ENCODE measurements at places on chromosomes 12 and 14.
A peak's percentile ranks its signal among the peaks of the same experiment; 100 is the strongest.

- H3K4me1 ChIP-seq, result no peaks in the 10 kb centered on the region
- H3K27me3 ChIP-seq, result no peaks in the 10 kb centered on the region
- DNase-seq, result no peak
- no peak overlapping the region for H3K4me3 ChIP-seq
Measured at GRCh38 chr12:26699237-26699636, 133.8 kb downstream of the ITPR2 start.

GRCh38 chr14:67690011-67690410 is 5.6 kb downstream of the RDH11 start:
- H3K4me3 ChIP-seq, result no peak overlapping the region
- DNase-seq, result no peak
- no peak overlapping the region for H3K27ac ChIP-seq
- peaks cover 2% of the 10 kb centered on the region for H3K36me3 ChIP-seq
- no peaks in the 10 kb centered on the region for H3K4me1 ChIP-seq
- no peaks in the 10 kb centered on the region for H3K27me3 ChIP-seq

DNA sequence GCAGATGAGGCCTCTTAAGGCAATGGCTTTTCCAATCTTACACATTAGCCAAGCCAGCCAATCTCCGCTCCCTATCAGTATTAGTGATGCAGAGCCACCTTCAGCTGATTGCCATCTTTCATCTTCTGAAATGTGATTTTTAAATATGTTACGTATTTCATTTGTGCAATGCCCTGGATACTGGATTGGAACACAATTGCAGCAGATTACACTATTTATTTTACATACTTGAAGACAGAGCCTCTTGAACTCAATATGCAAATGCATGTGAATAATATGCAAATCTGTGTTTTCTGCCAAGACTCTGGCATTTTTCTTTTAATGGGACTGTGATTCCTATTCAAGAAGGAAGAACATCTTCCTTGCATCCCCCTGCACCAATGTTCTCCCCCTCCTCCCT is 90.5 kb downstream of the GRIN2B start:
- H3K4me1 ChIP-seq, result no peaks in the 10 kb centered on the region
- no peaks in the 10 kb centered on the region for H3K36me3 ChIP-seq
- H3K27ac ChIP-seq, result no peak overlapping the region
- H3K27me3 ChIP-seq, result no peaks in the 10 kb centered on the region
- no peak for DNase-seq

DNA sequence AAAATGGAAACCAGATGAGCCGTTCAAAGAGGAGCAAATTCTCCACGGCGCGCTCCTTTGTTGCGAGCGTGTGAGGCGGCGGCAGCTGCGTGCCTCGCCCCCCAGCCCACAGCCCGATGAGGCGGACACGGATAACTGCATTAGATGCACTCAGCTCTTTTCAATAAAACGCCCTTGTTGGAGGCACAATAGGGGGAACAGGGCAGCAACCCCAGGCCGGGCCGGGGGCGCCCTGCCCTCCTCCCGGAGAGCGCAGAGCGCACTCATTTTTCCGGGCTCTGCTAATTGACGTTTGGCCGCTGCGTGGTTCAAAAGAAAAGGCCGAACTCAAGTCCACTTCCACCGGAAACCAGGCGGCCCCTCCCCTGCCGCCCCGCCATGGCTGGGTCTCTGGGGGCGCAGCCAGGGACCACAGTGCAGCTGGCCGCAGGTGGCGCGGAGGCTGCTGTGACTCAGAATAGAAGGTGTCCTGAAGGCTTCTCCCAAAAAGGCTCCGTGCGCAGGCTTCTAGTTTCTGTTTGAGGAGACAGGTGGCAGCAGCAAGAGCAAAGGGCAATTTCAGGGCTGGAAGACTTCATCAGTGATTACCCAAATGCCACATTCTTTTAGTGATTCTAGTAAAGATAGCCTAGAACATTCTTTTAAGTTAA is 29.0 kb upstream of the SMOC1 start:
- no peak overlapping the region for H3K27ac ChIP-seq
- H3K27me3 ChIP-seq, result no peaks in the 10 kb centered on the region
- H3K4me1 ChIP-seq, result no peaks in the 10 kb centered on the region
- no peak overlapping the region for H3K4me3 ChIP-seq
- H3K36me3 ChIP-seq, result no peaks in the 10 kb centered on the region
- no peak for DNase-seq

DNA sequence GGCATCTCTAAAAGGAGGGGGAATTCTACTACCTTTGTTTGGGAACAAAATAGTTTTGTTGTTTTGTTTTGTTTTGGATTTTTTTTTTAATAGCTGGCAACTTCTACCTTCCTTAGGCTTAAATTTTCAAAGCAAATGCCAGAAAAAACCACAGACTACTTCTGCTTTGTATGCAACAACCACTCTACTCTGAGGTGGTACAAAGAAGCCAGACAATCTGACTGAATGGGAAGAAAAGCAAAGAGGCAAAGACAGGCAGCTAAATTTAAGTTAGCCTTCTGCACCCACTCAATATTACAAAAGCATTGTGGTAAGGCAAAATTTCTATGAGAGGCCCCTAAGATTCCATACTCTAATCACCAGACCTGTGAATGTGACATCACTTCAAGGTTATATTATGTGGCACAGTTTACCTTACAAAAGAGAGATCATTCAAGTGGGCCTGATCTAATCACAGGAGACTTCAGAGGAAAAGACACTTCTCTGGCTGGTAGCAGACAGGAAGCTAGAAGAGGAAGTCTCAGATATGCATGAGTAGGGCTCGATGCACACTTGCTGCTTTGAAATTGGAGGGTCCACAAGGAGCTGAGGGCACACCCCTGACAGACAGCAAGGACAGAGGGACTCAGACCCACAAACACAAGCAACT is 566.6 kb downstream of the RPS29 start:
- no peaks in the 10 kb centered on the region for H3K4me1 ChIP-seq
- DNase-seq, result no peak
- no peaks in the 10 kb centered on the region for H3K27me3 ChIP-seq
- no peaks in the 10 kb centered on the region for H3K36me3 ChIP-seq

GRCh38 chr14:93544212-93544611 is 113.5 kb downstream of the UNC79 start:
- no peak overlapping the region for H3K4me3 ChIP-seq
- no peak overlapping the region for H3K27ac ChIP-seq
- H3K4me1 ChIP-seq, result no peaks in the 10 kb centered on the region
- no peaks in the 10 kb centered on the region for H3K36me3 ChIP-seq
- H3K27me3 ChIP-seq, result no peaks in the 10 kb centered on the region

DNA sequence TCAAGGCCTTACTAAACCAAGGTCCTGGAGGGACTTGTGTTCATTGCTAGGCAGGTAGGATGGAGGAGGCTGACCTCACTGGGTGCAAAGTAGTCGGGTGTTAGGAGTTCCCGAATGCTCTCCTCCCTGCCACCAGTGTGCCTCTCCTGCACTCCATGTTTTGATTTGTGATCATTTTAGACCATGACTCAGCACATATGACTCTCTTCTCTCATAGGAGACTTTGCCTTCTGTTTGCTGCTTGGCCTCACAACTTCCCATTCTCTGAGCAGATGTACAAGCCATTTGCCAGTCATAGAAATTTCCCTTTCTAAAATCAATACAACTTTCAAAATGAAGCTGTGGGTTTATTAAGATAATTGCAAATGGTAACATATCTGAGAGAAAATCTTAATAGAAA is 46.6 kb upstream of the LRIG3 start:
- no peak overlapping the region for H3K4me3 ChIP-seq
- H3K27ac ChIP-seq, result no peak overlapping the region
- no peaks in the 10 kb centered on the region for H3K4me1 ChIP-seq
- no peaks in the 10 kb centered on the region for H3K27me3 ChIP-seq

DNA sequence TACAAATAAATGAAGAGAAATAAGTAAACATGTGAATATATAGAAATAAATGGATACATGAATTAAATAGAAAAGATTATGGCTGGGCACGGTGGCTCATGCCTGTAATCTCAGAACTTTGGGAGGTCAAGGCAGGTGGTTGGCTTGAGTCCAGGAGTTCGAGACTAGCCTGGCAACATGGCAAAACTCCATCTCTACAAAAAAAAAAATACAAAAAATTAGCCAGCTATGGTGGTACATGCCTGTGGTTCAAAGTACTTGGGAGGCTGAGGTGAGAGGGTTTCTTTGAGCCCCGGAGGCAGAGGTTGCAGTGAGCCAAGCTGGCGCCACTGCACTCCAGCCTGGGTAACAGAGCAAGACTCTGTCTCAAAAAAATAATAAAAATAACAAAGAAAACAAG is 5.1 kb upstream of the CLEC7A start:
- DNase-seq, result no peak
- no peaks in the 10 kb centered on the region for H3K4me1 ChIP-seq
- H3K27me3 ChIP-seq, result no peaks in the 10 kb centered on the region
- H3K27ac ChIP-seq, result no peak overlapping the region
- H3K36me3 ChIP-seq, result no peaks in the 10 kb centered on the region
- H3K4me3 ChIP-seq, result no peak overlapping the region

DNA sequence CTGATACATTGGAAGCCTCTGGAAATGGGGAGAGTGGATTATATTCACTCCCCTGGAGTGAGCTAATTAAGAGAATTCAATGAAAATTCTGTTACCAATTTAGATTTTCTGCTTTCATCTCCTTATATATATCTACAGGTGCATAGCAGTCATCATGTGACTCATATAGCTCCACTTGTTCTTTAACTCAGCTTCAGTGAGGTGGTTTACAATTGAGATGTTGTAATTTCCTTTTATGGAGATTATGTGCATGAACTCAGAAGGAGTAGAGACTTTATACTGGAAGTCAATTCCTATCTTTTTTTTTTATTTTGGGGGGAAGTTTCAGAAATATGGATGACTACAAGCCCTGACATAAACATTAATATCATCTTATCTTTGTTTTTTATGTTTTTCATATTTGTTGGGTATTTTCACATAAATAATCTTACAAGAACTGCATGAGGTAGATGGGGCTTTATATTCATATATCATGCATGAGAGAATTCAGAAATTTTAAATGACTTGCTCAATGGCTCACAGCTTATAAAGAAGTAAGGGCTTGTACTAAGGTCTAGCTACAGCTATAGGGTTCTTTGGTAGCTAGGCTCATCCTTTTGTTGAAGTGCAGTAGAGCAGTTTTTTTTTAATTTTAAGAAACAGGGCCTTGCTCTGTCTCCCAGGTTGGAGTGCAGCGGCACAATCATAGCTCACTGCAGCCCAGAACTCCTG is 92.3 kb upstream of the SCAF11 start:
- no peaks in the 10 kb centered on the region for H3K4me1 ChIP-seq
- no peak overlapping the region for H3K4me3 ChIP-seq
- no peak for DNase-seq
- no peaks in the 10 kb centered on the region for H3K27me3 ChIP-seq
- H3K27ac ChIP-seq, result no peak overlapping the region

GRCh38 chr12:6311822-6312528 is 1.5 kb downstream of the PLEKHG6 start:
- peaks cover 7% of the 10 kb centered on the region for H3K4me1 ChIP-seq
- H3K36me3 ChIP-seq, result no peaks in the 10 kb centered on the region
- no peak overlapping the region for H3K4me3 ChIP-seq
- DNase-seq, result no peak

GRCh38 chr12:39440101-39440500 is 2.8 kb downstream of the KIF21A start:
- DNase-seq, result no peak
- H3K27ac ChIP-seq, result peak overlapping the region; percentile 48
- H3K4me1 ChIP-seq, result peaks cover 18% of the 10 kb centered on the region

- H3K36me3 ChIP-seq, result peaks cover 17% of the 10 kb centered on the region
- no peaks in the 10 kb centered on the region for H3K27me3 ChIP-seq
- DNase-seq, result no peak
- no peak overlapping the region for H3K4me3 ChIP-seq
Measured at GRCh38 chr12:26629864-26630263, 203.1 kb downstream of the ITPR2 start.

DNA sequence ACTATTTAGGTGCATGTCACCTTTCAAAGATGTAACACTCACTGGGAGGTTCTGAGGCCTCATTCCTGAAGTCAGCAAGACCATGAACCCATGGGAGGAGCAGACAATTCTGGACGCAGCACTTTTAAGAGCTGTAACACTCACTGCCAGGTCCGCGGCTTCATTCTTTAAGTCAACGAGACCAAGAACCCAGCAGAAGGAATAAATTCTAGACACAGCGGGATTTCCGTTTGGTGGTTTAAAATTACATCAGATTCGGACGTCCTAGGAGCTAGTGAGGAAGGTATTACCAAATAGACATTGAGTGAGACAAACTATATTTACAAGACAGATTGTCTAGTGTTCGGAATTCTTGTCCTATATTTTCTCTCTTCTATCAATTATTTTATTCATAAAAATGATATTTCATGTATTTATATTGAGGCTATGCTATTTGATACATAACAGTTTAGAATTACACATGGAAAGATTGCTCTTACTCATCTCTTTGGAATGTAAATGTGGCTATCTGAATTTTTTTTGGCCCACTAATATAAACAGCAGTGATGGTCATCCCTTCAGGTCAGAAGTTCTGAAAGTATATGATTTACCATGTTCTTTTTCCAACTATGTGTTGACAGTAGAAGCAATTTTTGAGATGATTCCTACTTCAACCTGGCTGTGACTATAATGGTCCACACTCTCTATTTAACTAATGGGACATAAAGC is 1973.0 kb upstream of the FLRT2 start:
- H3K4me1 ChIP-seq, result no peaks in the 10 kb centered on the region
- DNase-seq, result no peak
- no peaks in the 10 kb centered on the region for H3K36me3 ChIP-seq
- no peak overlapping the region for H3K27ac ChIP-seq
- H3K4me3 ChIP-seq, result no peak overlapping the region
- no peaks in the 10 kb centered on the region for H3K27me3 ChIP-seq

GRCh38 chr14:52400846-52401245 is 86.7 kb downstream of the PTGER2 start:
- no peaks in the 10 kb centered on the region for H3K27me3 ChIP-seq
- H3K36me3 ChIP-seq, result no peaks in the 10 kb centered on the region
- H3K4me1 ChIP-seq, result peaks cover 5% of the 10 kb centered on the region
- no peak overlapping the region for H3K4me3 ChIP-seq
- H3K27ac ChIP-seq, result no peak overlapping the region
- DNase-seq, result no peak

DNA sequence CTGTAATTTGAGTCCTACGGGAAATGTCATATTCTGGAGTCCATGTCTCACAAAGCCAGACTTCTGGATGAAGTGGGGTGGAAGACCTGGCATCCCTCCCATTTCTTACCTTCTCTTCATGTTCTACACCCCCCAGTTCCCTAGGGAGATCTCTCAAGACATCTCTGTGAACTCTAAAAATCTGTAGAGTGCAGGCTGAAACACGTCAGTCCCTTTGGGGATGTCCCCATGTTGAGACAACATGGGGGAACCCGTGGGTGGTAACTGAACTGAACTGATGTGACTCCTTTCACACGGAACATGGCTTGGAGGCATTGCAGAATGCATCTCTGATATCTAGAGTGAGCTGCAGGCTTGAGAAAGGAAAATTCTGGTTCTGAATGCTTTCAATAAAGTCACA is 15.2 kb downstream of the SERPINA12 start:
- H3K36me3 ChIP-seq, result no peaks in the 10 kb centered on the region
- no peak overlapping the region for H3K4me3 ChIP-seq
- H3K27ac ChIP-seq, result no peak overlapping the region
- no peaks in the 10 kb centered on the region for H3K27me3 ChIP-seq
